Right ventricle myocardium inferior (tissue), 1 donor: ENCODE measurements at places on chromosomes 12 and 14. TPM values are rescaled to one million over a fixed set of nuclear protein-coding genes. Genes with fewer than 3 reads are reported as not detected.

GRCh38 chr14:76984787-76985375 is 43.6 kb downstream of the IRF2BPL start:
- DNase-seq, result no peak

The GALNT16 gene
- total RNA-seq, result 94.9 TPM

- DNase-seq, result no peak
These were observed 1.7 kb upstream of the CHPT1 start for GRCh38 chr12:101695706-101696105.

The MEG3 gene
- 34.8 TPM for total RNA-seq

The KDM2B gene
- total RNA-seq, result 13.1 TPM

DNA sequence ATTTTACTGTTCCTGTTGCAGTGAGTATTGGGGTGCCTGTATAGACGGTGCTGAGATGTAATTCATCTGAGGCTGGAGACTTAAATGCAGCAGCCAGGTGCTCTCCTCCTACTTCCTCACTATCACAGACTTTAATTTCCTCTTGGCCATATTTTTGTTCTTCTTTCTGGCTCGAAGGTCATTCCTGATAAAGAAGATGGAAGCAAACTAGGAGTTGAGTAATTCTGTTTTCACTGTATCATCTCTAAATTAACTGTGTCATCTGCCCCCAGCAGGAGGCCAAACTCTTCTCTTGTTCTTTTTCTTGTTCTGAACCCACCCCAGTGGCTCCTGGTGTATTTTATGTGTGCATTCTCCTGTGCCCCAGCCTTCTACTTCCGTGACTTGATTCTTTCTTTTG is 141.7 kb upstream of the ARHGAP5 start:
- DNase-seq, result no peak

The WIF1 gene
- 0.62 TPM for total RNA-seq
